ENCODE measurements at places on chromosomes 4 and X.
A peak's percentile ranks its signal among the peaks of the same experiment; 100 is the strongest.

GRCh38 chr4:142838778-142839177, 7.3 kb downstream of the INPP4B start:
- H3K27me3 ChIP-seq = no peaks in the 10 kb centered on the region
- no peak overlapping the region for H3K27ac ChIP-seq
- H3K4me1 ChIP-seq = no peaks in the 10 kb centered on the region
- H3K4me3 ChIP-seq = no peak overlapping the region
- DNase-seq = no peak

DNA sequence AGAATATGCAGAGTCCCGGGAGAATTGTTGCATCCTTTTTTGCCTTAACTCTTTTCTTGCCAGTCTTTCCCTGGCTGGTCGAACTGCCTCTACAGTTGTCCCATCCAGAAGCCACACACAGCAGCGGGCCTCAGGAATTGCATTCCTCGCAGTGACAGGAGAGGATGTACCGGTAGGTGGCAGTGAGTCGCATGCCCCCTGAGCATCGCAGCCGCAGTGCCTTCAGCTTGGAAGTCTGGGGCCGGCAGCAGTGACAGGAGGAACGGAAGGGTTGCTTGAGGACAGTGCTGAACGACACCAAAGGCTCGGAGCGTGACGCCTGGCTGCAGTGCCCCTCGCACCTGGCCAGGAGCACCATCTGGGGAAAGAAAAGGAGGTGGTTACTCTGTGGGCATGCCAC, 23.5 kb downstream of the NDP start:
- no peaks in the 10 kb centered on the region for H3K27me3 ChIP-seq
- no peaks in the 10 kb centered on the region for H3K36me3 ChIP-seq
- H3K27ac ChIP-seq = no peak overlapping the region
- H3K4me3 ChIP-seq = no peak overlapping the region
- no peak for DNase-seq

GRCh38 chr4:123484291-123484926, 87.8 kb downstream of the SPRY1 start:
- H3K4me3 ChIP-seq = no peak overlapping the region
- no peaks in the 10 kb centered on the region for H3K27me3 ChIP-seq
- no peaks in the 10 kb centered on the region for H3K36me3 ChIP-seq
- no peak overlapping the region for H3K27ac ChIP-seq
- peaks cover 16% of the 10 kb centered on the region for H3K4me1 ChIP-seq

GRCh38 chr4:57342411-57342810, 232.2 kb upstream of the IGFBP7 start:
- no peak overlapping the region for H3K27ac ChIP-seq
- H3K36me3 ChIP-seq = no peaks in the 10 kb centered on the region

DNA sequence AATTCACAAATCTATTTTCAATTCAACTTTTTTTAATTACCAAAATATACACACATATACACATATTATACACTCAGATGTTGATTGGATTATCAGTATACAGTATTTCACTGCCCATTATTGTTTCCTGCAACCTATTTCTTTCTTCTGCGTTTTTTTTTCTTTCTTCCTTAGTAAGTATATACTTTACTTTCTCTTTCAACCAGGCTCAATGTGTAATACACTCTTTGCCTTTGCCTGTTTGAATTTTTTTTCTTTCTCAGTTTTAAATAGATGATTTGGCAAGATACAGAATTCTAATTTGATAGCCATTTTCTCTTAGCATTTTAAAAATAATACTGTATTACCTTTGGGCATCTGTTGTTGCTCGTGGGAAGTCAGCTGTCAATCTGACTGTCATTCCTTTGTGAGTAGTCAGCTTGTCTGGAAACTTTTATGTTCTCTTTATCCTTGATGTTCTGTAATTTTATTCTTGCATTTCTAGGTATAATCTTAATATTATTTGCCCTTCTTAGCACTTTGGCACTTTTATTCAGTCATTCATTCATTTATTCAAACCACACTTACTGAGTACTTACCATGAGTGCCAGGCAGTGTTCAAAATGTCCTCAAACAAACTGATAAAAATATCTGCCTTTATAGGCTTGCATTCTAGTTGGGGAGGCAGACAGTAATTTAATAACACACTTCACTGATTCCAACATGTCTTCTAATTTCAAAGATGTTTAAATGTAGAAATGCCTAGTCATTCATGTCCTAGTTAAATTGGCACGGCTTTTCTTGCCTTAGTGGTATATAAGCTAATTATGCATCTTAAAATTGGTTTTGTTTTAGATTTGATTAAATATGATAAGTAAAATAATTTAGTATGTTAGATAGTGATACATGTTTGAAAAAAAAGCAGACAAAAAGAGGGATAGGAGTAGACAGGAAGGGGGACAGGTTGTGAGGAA, 3.7 kb downstream of the USP38 start:
- DNase-seq = no peak
- H3K27me3 ChIP-seq = no peaks in the 10 kb centered on the region
- peak overlapping the region; percentile 83 for H3K4me3 ChIP-seq
- peak overlapping the region; percentile 53 for H3K27ac ChIP-seq
- H3K4me1 ChIP-seq = peaks cover 53% of the 10 kb centered on the region

DNA sequence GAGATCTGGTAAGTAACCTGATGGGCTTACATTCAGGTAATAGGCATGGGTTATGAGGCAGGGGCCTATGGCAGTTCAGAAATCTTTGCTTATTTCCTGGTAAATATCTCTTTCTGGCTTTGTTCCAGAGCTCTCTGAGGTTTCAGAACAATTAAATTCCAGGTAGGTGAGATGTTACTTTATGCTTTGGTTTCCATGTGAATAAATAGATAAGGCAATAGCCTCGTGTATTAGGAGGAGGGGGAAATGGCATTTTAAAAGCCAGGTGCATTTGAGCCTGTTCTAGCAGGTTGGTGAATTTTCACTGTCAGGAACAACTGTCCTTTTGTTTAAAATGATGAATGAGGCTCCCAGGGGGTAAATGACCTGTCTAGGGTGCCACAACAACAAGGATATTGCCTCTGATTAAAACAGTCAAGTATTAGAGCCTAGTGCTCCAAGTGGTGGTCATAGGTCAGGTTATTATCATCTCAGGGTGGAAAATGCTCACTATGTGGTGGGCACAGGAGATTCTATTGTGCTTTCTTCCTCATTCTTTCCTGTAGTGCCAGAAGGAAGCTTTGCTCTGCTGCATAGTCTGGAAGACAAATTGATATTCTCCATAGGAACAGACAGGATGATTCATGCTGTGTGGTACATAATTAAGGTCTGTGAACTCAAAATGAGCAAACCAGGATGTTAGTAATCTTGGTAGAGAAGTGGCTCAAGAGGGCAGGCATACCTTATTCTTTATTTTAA, 296.2 kb downstream of the INPP4B start:
- H3K27ac ChIP-seq = no peak overlapping the region
- no peaks in the 10 kb centered on the region for H3K27me3 ChIP-seq
- no peak for DNase-seq
- no peak overlapping the region for H3K4me3 ChIP-seq
- no peaks in the 10 kb centered on the region for H3K4me1 ChIP-seq
- H3K36me3 ChIP-seq = no peaks in the 10 kb centered on the region

- no peak overlapping the region for H3K27ac ChIP-seq
- H3K27me3 ChIP-seq = no peaks in the 10 kb centered on the region
- no peaks in the 10 kb centered on the region for H3K4me1 ChIP-seq
- no peak for DNase-seq
These were observed 905.0 kb downstream of the RAB28 start for GRCh38 chr4:12579172-12579571.
